ENCODE measurements at places on chromosomes 2 and 18.

GRCh38 chr18:21833604-21834298, 93.2 kb downstream of the MIB1 start:
- no peak for DNase-seq

GRCh38 chr2:63903003-63903402, 61.3 kb downstream of the UGP2 start:
- DNase-seq = no peak

GRCh38 chr2:235726554-235726953, 232.7 kb downstream of the AGAP1 start:
- no peak for DNase-seq

GRCh38 chr18:76765649-76766048, 56.7 kb upstream of the ZNF236 start:
- no peak for DNase-seq

- no peak for DNase-seq
These were observed 81.9 kb downstream of the CD226 start for GRCh38 chr18:69865776-69866175.

DNA sequence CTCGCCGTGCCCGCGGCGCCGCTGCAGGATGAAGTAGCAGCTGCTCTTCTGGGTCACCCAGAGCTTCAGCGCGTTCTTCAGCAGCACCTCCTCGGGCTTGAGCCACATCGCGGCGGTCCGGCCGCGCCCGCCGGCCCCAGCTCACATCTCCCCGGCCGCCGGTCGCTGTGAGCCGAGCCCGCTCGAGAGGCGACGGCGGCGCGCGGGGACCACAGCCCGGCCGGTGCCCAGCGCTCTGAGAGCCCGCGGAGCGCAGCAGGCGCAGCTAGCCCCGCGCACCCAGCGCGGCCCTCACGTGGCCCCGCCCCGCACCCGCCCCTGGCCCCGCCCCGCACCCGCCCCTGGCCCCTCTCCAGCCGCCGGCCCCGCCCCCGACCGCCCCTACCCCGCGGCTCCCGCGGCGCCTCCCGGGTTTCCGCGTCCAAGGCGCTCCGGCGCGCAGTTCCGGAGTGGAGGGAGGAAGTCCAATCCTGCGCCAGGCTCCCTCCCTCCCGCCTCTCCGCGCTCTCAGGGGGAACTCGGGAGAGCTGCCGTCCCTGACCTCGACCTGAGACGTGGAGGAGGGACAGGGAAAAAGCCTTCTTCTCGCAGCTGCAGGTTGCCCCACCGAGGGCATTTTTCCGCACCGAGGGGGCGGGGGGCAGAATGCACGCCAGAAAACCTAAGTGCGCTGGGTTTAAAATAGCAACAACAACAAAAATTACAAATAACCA, at the start of gene TBC1D8:
TSS of gene TBC1D8 (minus strand) at position 237 of the 713 bp plus-strand sequence. CDS start at position 108, 129 bp downstream.
- DNase-seq = peak; percentile 55

- DNase-seq = no peak
These were observed 413.6 kb downstream of the CDH2 start for GRCh38 chr18:27763341-27763740.

DNA sequence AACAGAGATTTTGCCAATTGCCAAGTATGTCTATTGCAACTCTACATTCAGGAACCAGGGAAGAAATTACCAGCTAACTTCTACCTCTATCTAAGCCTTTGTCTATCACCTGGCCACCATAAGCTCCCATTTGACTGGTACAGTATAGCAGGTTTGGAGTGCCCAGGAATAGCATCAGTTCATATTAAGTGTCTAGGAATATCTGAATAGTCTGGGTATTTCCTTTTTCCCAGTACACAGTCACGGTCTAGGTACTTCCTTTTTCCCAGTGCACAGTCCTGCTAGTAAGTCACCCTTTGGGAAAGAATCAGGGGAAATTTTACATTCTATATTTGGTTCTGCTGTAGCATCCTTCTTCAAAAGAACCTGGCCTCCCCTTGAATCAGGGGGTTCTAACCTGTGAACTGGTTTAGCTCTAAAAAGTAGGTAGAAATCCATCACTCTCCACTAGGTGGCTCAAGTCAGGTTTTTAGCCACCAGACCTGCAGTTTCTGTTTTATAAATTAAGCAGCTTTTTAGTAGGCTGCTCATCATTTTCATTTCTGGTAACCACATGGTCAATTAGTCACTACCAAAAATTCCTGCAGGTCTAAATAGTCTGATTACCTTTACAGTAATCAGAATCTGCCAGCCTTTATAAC, 49.3 kb upstream of the DNAJC10 start:
- no peak for DNase-seq

DNA sequence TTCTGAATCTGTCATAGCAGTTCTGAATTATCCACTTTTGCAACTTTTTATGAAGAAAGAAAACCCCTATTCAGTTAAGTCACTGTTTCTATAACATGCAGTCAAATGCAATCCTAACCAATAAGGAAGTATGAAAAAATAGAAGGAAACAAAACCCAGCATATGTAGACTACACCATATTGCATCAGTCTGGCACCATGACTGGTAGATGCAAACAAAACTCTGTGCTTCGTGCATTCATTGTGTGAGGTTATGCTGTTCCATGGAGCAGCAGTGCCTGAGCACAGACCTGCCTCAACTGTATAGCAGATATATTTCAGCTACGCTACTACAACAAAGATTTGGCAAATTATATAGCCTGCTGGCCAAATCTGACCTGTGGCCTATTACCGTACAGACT, 325.5 kb downstream of the LRP1B start:
- DNase-seq = no peak

GRCh38 chr18:37965572-37965970, 400.0 kb upstream of the CELF4 start:
- DNase-seq = no peak

DNA sequence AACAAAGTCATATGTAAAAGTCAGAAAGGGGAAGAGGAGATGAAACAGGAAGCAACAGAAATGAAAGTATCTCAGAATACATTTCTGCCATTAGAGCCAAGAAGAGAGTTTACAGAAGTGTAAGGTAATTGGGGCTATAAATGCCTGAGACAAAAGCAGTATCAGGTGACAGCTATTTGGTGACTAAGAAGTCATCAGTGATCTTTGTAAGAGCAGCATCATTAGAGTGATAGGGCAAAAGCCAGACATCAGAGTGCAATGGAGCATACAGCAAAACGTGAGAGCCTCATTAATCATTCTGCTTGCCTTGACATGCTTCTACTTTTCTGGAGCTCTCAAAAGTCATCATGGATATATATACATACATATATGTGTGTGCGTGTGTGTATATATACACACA, 804.7 kb upstream of the PIK3C3 start:
- DNase-seq = no peak

DNA sequence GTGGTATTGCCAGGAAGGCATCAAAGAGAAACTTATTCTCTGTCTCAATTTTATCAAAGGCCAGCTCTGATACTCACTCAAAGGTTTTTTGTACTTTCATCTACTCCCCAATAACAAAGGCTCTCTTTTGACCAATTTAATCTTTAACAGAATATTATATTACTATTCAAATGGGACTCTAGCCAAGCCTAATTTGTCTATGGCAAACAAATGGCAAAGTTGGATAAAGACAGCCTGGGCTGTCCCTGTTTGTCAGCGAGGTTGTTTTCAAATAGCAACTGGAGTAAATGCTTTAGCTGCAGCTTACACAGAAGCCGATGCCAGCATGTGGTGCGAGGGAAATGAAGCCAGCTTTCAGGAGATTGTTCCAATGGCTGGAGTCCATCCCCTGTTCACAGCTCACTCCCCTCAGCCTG, 80.1 kb upstream of the CTNNA2 start:
- no peak for DNase-seq

GRCh38 chr2:191539068-191539467, 138.9 kb upstream of the NABP1 start:
- DNase-seq = no peak

- no peak for DNase-seq
These were observed 67.6 kb upstream of the STAT1 start for GRCh38 chr2:191081411-191082155.

DNA sequence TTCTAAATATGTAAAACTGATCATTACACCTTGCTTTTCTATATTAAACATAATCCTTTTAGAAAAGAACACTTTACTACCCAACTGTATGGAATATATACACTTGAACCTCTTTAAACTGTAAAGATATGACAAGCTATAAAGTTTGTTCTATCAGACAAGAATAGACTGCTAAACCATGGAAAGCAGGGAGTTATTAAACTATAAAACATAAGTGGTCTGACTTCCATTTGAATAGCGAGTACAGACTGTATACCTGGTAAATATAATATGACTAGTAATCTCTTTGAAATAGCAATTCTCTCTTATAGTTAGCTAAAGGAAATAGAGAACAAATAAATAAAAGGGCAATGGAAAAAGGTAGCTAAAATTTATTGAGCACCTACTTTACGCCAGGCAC, 125.7 kb downstream of the PRKRA start:
- DNase-seq = no peak

- DNase-seq = peak; percentile 40
These were observed 6.5 kb upstream of the WNT6 start for GRCh38 chr2:218852911-218853667.

GRCh38 chr2:113085542-113085941, 17.8 kb downstream of the IL1F10 start:
- DNase-seq = no peak

- DNase-seq = no peak
These were observed 269.7 kb upstream of the SLC8A1 start for GRCh38 chr2:40721595-40721994.

GRCh38 chr18:35430721-35431373, 53.7 kb upstream of the ZNF396 start:
- no peak for DNase-seq

- no peak for DNase-seq
These were observed 276.3 kb downstream of the TSN start for GRCh38 chr2:122031544-122032263.

GRCh38 chr2:30871980-30872789, 64.9 kb upstream of the CAPN13 start:
- DNase-seq = no peak

DNA sequence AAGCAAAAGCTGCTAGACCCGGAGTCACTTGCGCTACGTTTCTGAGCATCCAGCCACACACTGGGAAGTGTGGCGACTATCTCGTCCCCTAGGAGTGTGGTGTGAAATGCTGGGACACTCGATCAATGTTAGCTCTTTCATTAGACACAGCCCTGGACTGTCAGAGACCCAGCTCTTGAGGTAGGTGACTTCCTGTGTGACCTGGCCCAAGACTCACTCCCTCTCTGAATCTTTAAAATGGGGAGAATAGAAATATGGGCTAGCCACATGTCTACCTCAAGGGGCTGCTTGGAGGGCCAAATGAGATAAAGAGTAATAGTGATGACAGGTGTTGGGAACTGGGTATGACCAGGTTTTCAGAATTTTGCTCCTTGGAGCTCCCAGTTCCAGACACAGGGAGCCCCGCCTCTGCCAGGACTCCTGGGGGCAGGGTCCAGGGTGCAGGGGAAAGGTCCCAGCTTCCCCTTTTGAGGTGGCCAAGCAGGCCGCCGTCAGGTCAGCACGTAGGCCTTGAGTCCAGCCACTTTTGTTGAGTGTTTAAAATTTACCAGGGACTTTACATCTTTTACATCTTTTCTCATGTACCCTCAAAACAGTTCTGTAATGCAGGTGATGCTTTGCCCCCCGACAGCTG, 36.0 kb downstream of the CTIF start:
- no peak for DNase-seq

GRCh38 chr18:5627776-5628511, 84.1 kb upstream of the EPB41L3 start:
- DNase-seq = no peak

GRCh38 chr2:37324786-37325624, at the start of gene PRKD3:
PRKD3 (minus strand) TSS chr2:37324833; CDS start chr2:37316524, 8,309 bp downstream.
- DNase-seq = peak; percentile 66

GRCh38 chr2:19021100-19021476, 337.3 kb downstream of the OSR1 start:
- no peak for DNase-seq

DNA sequence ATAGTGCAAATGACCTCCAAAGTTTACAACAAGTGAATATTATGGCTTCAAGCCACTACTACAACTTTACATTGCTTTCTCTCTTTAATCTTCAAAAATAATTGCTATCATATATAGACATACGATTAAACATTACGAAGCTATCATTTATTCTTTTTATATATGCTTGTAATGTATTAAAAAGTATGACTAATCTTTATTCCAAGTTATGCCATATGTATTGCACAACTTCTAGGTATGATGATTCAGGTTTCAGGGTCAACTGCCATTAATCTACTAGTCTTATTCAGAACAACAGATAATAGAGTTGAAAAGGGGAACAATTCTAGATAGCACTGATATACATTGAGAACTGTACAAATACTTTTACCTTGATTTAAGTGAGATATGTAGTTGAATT, 506.2 kb upstream of the TMEFF2 start:
- no peak for DNase-seq

GRCh38 chr2:27143285-27143684, 4.1 kb upstream of the PRR30 start:
- no peak for DNase-seq

DNA sequence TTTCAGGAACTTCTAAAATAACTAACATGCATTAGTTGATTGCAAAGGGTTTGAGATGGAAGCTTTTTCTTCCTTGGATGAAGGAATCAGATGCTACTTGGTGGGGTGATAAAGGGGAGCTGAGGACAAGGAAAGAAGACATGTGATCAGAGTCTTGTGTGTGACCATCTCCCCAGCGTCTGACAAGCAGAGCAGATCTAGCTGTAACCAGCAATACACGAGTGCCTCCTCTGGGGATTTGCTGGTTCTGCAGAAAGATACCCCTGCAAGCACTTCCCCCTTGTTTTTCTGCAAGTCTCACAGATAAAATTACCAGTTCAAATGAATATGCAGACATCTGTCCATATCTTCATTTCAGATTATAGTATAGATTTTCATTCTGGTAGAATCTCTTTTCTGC, 2.7 kb downstream of the CDH7 start:
- no peak for DNase-seq

DNA sequence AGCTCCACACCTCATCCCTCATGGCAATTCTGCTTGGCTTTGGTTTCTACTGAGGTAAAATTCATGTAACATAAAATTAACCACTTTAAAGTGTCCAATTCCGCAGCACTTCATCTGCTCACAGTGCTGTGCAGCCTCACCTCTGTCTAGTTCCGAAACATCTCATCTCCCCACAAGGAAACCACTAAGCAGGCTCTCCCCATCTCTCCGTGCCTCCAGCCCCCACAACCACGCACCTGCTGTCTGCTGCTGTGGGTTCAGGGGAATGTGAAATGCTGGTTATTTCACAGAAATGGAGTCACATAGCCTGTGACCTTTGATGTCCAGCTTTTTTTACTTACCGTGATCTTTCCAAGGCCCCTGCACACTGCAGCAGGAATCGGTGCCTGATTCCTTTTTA, 7.7 kb upstream of the GPC1 start:
- DNase-seq = no peak

- no peak for DNase-seq
These were observed 86.8 kb upstream of the GULP1 start for GRCh38 chr2:188204824-188205223.

GRCh38 chr2:150169237-150169629, 318.2 kb downstream of the RND3 start:
- DNase-seq = no peak

DNA sequence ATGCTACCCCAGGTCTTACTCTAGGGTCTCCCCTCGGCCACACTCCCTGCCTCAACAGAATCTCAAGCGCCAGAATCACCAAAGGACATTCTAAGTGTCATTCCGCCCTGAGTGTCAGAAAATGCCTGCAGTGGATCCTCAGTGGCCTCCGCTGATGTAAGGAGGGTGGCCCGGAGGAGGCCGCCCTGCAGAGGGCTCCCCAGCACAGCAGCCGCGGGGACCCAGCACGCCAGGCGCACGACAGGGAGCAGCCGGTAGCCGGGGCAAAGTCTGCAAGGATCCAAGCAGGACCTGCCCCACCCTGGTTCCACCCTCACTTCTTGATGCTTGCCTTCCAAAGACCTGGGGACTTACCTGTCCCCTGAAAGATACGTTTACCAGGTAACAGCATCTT, 54.2 kb upstream of the ID2 start:
- DNase-seq = no peak

GRCh38 chr2:217622205-217623060, 380.4 kb downstream of the TNS1 start:
- no peak for DNase-seq

Data from activated T-helper 9 cell treated with anti-CD3 and anti-CD28 coated beads, Interleukin-2, amount 50 U/mL, for 16 hours (primary cell).